ENCODE measurements at places on chromosomes 5 and 9. TPM values are rescaled to one million over a fixed set of nuclear protein-coding genes. Genes with fewer than 3 reads are reported as not detected.

GRCh38 chr5:135599421-135600151 lies 20.8 kb upstream of the CXCL14 start:
- DNase-seq = no peak

DNA sequence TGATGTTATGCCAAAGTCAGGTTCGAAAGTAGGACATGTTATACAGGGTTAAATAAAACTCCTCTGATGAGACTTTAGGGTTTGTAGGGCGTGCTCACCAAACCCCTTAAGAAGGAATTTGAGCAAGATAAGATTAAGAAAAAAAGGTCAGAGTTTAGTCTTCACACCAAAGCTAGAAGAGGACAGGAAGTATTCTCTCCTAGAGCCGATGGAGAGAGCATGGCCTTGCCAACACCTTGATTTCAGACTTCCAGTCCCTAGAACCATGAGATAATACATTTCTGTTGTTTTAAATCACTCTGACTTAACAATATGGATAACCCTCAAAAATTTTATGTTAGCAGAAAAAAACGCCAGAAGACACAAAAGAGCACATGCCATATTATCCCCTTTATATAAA lies 16.3 kb upstream of the PLCXD3 start:
- DNase-seq = no peak

- DNase-seq = no peak
Measured at GRCh38 chr5:103006921-103007320, 113.0 kb downstream of the GIN1 start.

C5orf52 gene
- total RNA-seq = not detected

RGP1 gene
- 17.7 TPM for total RNA-seq

RNF44 gene
- total RNA-seq = 2.6 TPM
